ENCODE measurements at places on chromosomes 11 and 22.
A peak's percentile ranks its signal among the peaks of the same experiment; 100 is the strongest.

- no peaks in the 10 kb centered on the region for H3K4me1 ChIP-seq
- no peak overlapping the region for H3K4me3 ChIP-seq
- DNase-seq, result no peak
- H3K36me3 ChIP-seq, result no peaks in the 10 kb centered on the region
- H3K27me3 ChIP-seq, result no peaks in the 10 kb centered on the region
- H3K27ac ChIP-seq, result no peak overlapping the region
These were observed 50.4 kb downstream of the DENND5A start for GRCh38 chr11:9214765-9215164.

GRCh38 chr11:27041141-27041899 lies 705 bp downstream of the BBOX1 start:
- H3K27me3 ChIP-seq, result no peaks in the 10 kb centered on the region
- DNase-seq, result no peak
- H3K27ac ChIP-seq, result no peak overlapping the region

GRCh38 chr11:7905961-7906429 lies 25.1 kb downstream of the OR10A6 start:
- no peak overlapping the region for H3K4me3 ChIP-seq
- peak overlapping the region; percentile 69 for H3K27ac ChIP-seq
- peaks cover 29% of the 10 kb centered on the region for H3K4me1 ChIP-seq
- no peaks in the 10 kb centered on the region for H3K36me3 ChIP-seq
- DNase-seq, result no peak
- no peaks in the 10 kb centered on the region for H3K27me3 ChIP-seq

DNA sequence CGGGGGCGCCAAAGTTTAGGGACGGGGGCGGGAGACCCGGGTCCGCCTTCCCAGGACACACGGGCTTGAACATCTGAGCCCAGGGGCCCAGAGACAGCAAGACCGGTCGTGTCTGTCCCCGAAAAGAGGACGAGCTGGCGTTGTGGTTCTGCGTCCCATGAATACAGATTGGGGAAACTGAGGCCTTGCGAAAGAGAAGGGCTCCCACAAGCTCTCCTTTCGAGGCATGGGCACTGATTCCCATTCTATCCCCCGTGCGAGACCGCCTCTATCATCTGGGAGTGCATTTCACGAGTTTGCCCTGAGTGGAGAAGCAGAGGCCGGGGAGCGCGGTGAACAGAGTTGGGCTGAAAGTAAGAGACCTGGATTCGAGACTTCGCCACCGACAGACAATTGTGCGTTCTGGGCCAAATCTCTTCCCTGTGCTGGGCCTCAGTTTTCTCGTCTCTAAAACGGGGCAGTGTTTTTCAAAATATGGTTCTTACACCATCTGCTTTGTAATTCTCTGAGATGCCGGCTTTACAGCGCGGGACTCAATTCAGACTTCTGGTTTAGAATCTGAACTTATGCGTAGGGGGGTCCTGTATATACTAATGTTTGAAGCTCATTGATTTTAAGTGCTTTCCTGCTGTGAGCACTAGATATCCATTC lies 471 bp downstream of the RNF185 start:
- H3K27me3 ChIP-seq, result peaks cover 8% of the 10 kb centered on the region
- no peaks in the 10 kb centered on the region for H3K36me3 ChIP-seq
- peaks cover 9% of the 10 kb centered on the region for H3K4me1 ChIP-seq
- peak; percentile 43 for DNase-seq
- peak overlapping the region; percentile 87 for H3K27ac ChIP-seq

GRCh38 chr11:35943309-35943708 lies 553 bp upstream of the LDLRAD3 start:
- no peaks in the 10 kb centered on the region for H3K27me3 ChIP-seq
- H3K4me3 ChIP-seq, result peak overlapping the region; percentile 34
- no peaks in the 10 kb centered on the region for H3K36me3 ChIP-seq
- peaks cover 5% of the 10 kb centered on the region for H3K4me1 ChIP-seq
- peak overlapping the region; percentile 90 for H3K27ac ChIP-seq
- no peak for DNase-seq
